Suprapubic skin (tissue), 4 donors: ENCODE measurements at places on chromosomes 1 and 21. TPM values are rescaled to one million over a fixed set of nuclear protein-coding genes. Genes with fewer than 3 reads are reported as not detected.

DNA sequence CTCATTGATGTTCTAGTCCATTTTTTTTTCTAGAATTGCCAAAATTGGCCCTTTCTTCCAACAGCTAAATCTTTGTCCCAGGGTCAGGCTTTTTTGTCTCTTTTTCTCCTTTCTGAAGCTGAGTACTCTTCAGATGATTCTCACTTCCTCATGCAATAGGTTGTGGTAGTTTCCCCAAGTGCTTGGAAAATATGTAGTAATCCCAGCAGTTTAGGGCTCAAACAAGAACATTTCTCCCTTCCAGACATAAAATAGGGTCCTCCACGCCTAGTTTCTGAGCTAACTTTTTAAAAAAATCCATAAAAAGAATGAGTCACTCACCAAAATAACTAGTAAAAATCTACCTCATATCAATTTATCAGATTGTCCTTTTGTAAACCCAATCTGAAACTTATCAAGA lies 10.0 kb upstream of the MCOLN3 start:
- no peak for DNase-seq

DNA sequence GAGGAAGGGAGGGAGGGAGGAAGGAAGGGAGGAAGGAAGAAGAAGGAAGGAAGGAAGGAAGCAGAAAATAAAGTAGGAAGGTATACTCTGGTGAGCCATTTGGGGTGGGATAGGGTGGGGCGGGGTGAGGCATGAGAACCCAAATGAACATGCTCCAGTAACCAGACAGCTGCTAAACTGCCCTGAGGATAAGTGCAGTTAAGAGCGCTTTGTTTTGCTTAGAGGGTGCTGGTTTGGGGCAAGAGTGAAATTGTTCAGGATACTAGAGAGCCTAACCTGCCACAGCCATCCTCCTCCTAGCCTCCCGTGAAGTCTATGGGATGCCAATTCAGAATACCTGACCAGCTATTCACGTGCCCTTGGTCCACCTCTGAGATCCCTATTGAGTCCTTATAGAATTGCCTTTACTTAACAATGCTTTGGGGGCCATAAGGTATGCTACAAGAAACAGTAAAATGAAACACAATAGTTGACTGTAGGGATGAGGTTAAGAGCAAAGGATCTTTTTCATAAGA lies 59.0 kb upstream of the ATF3 start:
- DNase-seq = no peak

GRCh38 chr1:11027316-11027715 lies 14.9 kb downstream of the TARDBP start:
- DNase-seq = no peak

DNA sequence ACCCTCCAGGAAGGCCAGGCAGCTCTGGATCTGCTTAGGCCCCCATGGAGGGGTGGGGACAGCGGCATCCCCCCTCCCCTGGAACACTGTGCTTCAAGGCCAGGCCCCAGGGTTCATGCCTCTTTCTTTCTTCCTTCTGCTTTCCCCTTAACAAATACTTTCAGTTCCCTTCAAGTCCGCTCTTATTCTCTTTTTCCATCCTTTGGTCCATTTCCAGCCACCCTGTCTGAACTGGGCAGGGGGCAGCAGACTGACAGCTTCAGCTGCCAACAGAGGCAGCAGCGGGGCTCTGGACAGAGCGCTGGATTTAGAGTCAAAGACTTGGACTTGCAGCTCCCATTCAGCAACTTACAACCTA lies 1.1 kb upstream of the CD244 start:
- DNase-seq = no peak

- no peak for DNase-seq
Measured at GRCh38 chr1:115814685-115815398, 26.1 kb downstream of the NHLH2 start.

SEMA4A gene
- total RNA-seq = 43.8 TPM

LRRC8D gene
- total RNA-seq = 20.0 TPM
